ENCODE measurements at places on chromosomes 16 and 17. TPM values are rescaled to one million over a fixed set of nuclear protein-coding genes. Genes with fewer than 3 reads are reported as not detected.

- no peaks in the 10 kb centered on the region for H3K36me3 ChIP-seq
- no peak overlapping the region for H3K27ac ChIP-seq
- no peak for DNase-seq
- H3K27me3 ChIP-seq = no peaks in the 10 kb centered on the region
- H3K4me1 ChIP-seq = no peaks in the 10 kb centered on the region
Measured at GRCh38 chr16:57676553-57677085, 8.5 kb downstream of the ADGRG3 start.

GRCh38 chr17:75635610-75636202, 2.5 kb downstream of the SMIM5 start:
- peaks cover 6% of the 10 kb centered on the region for H3K36me3 ChIP-seq
- peak overlapping the region; percentile 69 for H3K27ac ChIP-seq
- no peaks in the 10 kb centered on the region for H3K27me3 ChIP-seq
- H3K4me1 ChIP-seq = peaks cover 46% of the 10 kb centered on the region
- DNase-seq = peak; percentile 25

- no peak overlapping the region for H3K27ac ChIP-seq
- peaks cover 66% of the 10 kb centered on the region for H3K27me3 ChIP-seq
- no peak overlapping the region for H3K4me3 ChIP-seq
- H3K36me3 ChIP-seq = no peaks in the 10 kb centered on the region
- no peak for DNase-seq
- peaks cover 15% of the 10 kb centered on the region for H3K4me1 ChIP-seq
Measured at GRCh38 chr16:89919535-89920406, 1.1 kb downstream of the MC1R start.

GRCh38 chr17:63564562-63564961, 14.3 kb downstream of the DCAF7 start:
- no peaks in the 10 kb centered on the region for H3K27me3 ChIP-seq
- DNase-seq = no peak
- no peaks in the 10 kb centered on the region for H3K36me3 ChIP-seq
- H3K27ac ChIP-seq = no peak overlapping the region
- peaks cover 5% of the 10 kb centered on the region for H3K4me1 ChIP-seq
- H3K4me3 ChIP-seq = no peak overlapping the region

DNA sequence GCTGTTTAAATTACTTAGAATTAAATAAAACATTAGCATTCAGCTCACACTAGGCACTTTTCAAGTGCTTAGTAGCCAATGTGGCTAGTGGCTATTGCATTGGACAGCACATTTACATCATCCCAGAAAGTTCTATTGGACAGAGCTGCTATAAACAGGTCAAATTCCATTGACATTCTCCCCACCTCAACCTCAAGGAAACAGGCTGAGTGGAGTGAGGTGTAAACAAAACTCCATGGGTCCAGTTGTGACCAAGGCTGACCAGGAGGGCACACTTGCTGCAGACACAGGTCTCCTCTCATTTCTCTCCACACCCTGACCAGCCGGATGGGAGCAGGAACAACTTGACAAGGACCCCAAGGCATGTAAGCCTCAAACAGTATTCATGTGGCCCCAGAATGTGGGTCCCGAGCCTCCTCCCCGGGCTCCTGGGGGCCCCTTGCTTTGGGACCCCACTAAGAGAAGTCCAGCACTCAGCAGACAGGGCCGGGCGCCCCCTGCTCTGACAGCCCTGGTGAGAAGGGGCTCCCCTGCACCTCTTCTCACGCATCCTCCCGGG, 488 bp downstream of the C17orf113 start:
- peaks cover 4% of the 10 kb centered on the region for H3K4me1 ChIP-seq
- H3K27ac ChIP-seq = peak overlapping the region; percentile 53
- DNase-seq = no peak
- H3K27me3 ChIP-seq = no peaks in the 10 kb centered on the region
- no peaks in the 10 kb centered on the region for H3K36me3 ChIP-seq
- H3K4me3 ChIP-seq = peak overlapping the region; percentile 85

DNA sequence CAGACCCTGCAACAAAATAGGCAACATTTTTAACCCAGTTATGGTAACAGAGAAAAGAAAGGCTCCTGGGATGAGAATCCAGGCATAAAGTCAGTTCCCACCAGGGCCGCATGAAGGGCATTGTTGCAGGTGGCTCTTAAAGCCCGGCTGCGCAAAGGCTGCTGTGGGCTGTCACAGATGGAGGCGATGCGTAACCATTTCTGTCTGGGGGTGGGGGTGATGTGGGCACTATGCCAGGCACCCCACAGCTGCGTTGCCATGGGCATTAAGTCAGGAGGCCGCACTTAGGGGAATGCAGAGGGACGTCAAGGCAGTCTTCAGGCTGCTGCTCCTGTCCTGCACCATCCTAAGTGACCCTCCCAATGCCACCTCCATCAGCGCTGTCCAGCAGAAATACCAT, 228.4 kb downstream of the CPPED1 start:
- H3K4me1 ChIP-seq = no peaks in the 10 kb centered on the region
- no peak for DNase-seq
- no peak overlapping the region for H3K4me3 ChIP-seq
- H3K27me3 ChIP-seq = no peaks in the 10 kb centered on the region
- no peaks in the 10 kb centered on the region for H3K36me3 ChIP-seq
- H3K27ac ChIP-seq = no peak overlapping the region

- no peak overlapping the region for H3K27ac ChIP-seq
- peaks cover 8% of the 10 kb centered on the region for H3K4me1 ChIP-seq
- DNase-seq = no peak
- H3K27me3 ChIP-seq = no peaks in the 10 kb centered on the region
- no peak overlapping the region for H3K4me3 ChIP-seq
- no peaks in the 10 kb centered on the region for H3K36me3 ChIP-seq
Measured at GRCh38 chr16:79609861-79610260, 9.3 kb upstream of the MAF start.

DNA sequence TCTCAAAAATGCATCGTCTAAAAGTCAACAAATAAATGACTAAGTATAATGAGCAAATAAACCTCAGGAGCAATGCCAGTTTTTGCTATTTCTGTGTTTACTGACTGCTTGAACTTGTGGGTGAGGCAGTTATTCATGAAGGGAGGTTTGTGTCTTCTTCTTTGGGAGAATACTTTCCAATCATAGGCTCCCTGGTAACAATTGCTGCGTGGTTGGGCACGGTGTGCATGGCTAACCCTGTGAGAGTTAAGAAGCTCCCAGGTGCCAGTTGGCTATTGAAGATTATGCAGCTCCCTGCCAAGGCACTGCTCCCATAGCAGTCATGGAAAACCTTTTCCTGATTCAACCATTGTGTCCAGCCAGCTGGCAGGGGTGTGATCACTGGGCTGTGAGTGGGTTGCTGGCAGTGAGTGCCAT, 775.9 kb upstream of the GOT2 start:
- no peak for DNase-seq
- H3K27ac ChIP-seq = no peak overlapping the region
- H3K4me3 ChIP-seq = no peak overlapping the region
- H3K4me1 ChIP-seq = no peaks in the 10 kb centered on the region
- no peaks in the 10 kb centered on the region for H3K27me3 ChIP-seq

DNA sequence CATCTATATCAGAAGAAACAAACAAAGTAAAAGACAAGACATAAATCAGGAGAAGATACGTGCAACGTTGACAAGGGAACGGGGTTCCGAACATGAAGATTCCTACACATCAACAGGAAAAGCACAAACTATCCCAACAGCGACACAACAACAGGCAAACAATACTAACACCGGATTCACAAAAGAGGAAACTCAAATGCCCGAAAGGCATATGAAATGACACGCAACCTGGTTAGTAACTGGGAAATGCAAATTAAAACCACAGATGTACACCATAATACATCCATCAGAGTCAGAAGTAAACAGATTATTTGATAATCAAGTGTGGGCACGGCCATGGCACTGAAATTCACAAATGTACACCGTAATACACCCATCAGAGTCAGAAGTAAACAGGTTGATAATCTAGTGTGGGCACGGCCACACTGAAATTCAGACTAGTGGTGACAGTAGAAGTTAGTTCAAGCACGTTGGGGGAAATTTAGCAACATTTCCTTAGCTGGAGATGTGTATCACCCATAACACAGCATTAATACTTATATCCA, 171.9 kb upstream of the RPH3AL start:
- H3K27ac ChIP-seq = no peak overlapping the region
- no peak for DNase-seq
- H3K4me1 ChIP-seq = no peaks in the 10 kb centered on the region

- peaks cover 42% of the 10 kb centered on the region for H3K36me3 ChIP-seq
- H3K27ac ChIP-seq = peak overlapping the region; percentile 98
- no peak for DNase-seq
Measured at GRCh38 chr17:32350666-32351418, 885 bp downstream of the ZNF207 start.

- no peak overlapping the region for H3K4me3 ChIP-seq
- H3K27ac ChIP-seq = no peak overlapping the region
- no peaks in the 10 kb centered on the region for H3K4me1 ChIP-seq
- H3K27me3 ChIP-seq = peaks cover 14% of the 10 kb centered on the region
- no peak for DNase-seq
- no peaks in the 10 kb centered on the region for H3K36me3 ChIP-seq
Measured at GRCh38 chr17:34624767-34625383, 45.5 kb downstream of the TMEM132E start.

DNA sequence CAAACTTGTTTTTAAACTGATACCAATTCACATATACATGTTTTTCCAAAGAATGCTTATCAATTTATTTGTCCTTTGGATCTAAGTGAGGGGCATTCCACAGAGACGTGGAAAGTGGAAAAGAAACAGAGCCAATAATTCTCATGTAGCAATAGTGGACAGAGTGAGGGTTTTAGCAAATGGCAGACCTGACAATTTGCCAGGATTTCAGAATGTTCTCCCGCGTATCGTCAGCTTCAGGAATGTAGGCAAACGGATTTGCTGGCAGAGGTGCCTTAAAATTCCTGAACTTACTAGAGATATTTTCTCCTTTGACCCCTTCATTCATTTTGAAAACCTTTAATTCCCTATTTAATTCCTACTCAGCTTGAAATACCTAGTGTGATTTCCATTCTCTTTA, 193.4 kb upstream of the CPHXL start:
- H3K4me3 ChIP-seq = no peak overlapping the region
- no peak for DNase-seq
- no peaks in the 10 kb centered on the region for H3K4me1 ChIP-seq
- no peaks in the 10 kb centered on the region for H3K27me3 ChIP-seq
- H3K36me3 ChIP-seq = no peaks in the 10 kb centered on the region
- no peak overlapping the region for H3K27ac ChIP-seq

DNA sequence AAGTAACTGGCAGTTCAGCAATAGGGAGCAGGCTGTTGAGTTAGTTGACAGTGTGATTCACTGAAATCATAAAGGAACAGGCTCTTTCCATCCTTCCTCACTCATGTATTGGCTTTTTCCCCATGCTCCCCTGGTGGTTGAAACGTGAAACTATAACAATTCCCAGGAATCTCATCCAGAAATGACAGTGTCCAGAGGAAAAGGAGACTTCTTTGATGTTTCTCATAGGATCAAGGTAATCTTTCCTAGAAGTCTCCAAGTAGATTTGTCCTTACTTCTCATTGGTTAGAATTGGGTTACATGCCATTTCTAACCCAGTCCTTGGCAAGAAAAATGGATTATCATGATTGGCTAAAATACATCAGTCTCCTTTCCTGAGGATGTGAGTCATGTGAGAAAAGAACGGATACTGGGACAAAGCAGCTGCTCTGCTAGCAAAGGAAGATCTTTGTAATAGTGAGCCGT, 14.4 kb downstream of the TTC19 start:
- peak overlapping the region; percentile 49 for H3K27ac ChIP-seq
- DNase-seq = no peak
- H3K36me3 ChIP-seq = peaks cover 81% of the 10 kb centered on the region
- peaks cover 15% of the 10 kb centered on the region for H3K4me1 ChIP-seq
- no peak overlapping the region for H3K4me3 ChIP-seq
- H3K27me3 ChIP-seq = no peaks in the 10 kb centered on the region

- no peaks in the 10 kb centered on the region for H3K36me3 ChIP-seq
- no peaks in the 10 kb centered on the region for H3K4me1 ChIP-seq
- no peak overlapping the region for H3K4me3 ChIP-seq
Measured at GRCh38 chr17:73104450-73104849, 12.0 kb upstream of the SLC39A11 start.

- no peaks in the 10 kb centered on the region for H3K27me3 ChIP-seq
- no peak overlapping the region for H3K27ac ChIP-seq
- no peaks in the 10 kb centered on the region for H3K36me3 ChIP-seq
- no peak overlapping the region for H3K4me3 ChIP-seq
- DNase-seq = no peak
Measured at GRCh38 chr16:9364721-9365369, 273.4 kb downstream of the HAPSTR1 start.

- H3K27me3 ChIP-seq = no peaks in the 10 kb centered on the region
- H3K36me3 ChIP-seq = no peaks in the 10 kb centered on the region
- peaks cover 17% of the 10 kb centered on the region for H3K4me1 ChIP-seq
- no peak for DNase-seq
- H3K27ac ChIP-seq = no peak overlapping the region
Measured at GRCh38 chr17:27499451-27500265, 43.4 kb downstream of the KSR1 start.

DNA sequence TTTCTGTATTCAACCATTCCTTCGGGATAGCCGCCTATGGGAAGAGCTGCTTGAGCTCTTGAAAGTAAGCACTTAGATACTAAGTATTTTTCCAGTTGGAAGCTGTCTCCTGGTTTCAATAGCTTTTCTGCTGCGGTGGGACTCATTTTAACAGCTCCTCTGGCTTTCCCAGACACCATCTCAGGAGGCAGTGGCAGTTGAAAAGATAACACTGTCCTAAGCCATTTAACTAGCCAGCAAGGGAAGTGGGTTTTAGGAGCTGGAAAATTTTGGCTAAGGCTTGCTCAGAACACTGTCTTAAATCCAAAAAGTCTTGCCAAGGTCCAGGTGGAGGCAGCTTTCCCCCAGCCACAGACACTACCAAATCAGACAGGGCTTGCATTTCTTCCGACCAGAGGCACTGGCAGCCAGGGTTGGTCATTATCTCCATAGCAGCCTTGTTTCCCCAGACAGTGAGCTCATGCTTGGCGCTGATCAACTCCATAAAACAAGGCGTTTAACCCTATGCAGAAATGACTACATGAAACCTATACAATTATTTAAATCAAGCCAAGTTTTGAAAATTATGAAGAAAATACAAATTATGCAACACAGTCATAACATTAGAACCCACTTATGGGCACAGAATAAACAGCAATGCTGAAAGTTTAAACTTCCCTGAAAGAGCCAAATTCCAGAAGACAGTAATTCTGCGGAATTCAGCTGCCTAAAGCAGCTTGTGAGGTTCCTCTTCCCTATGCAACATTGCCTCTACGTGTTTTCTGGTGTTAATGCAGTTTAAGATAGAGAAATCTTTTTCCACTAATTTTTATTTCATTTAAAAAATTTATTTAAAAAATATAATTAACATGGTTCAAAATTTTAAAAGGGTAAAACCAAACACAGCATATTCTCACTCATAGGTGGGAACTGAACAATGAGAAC, 25.0 kb downstream of the GABARAPL2 start:
- peak; percentile 50 for DNase-seq
- H3K4me1 ChIP-seq = peaks cover 3% of the 10 kb centered on the region
- H3K36me3 ChIP-seq = no peaks in the 10 kb centered on the region
- H3K4me3 ChIP-seq = no peak overlapping the region

GRCh38 chr17:21462237-21462636, 86.1 kb downstream of the KCNJ12 start:
- no peak for DNase-seq
- H3K36me3 ChIP-seq = no peaks in the 10 kb centered on the region
- no peak overlapping the region for H3K27ac ChIP-seq
- no peak overlapping the region for H3K4me3 ChIP-seq
- H3K27me3 ChIP-seq = no peaks in the 10 kb centered on the region
- H3K4me1 ChIP-seq = no peaks in the 10 kb centered on the region

- no peaks in the 10 kb centered on the region for H3K27me3 ChIP-seq
- DNase-seq = peak; percentile 60
- H3K36me3 ChIP-seq = no peaks in the 10 kb centered on the region
- H3K4me1 ChIP-seq = peaks cover 38% of the 10 kb centered on the region
Measured at GRCh38 chr16:25109643-25110042, 1.9 kb upstream of the LCMT1 start.

Gene TPPP3
- total RNA-seq = 29.9 TPM

Gene LRRC37A2
- total RNA-seq = 2.6 TPM

Gene TEDC2
- total RNA-seq = 0.61 TPM

Gene HOXB8
- total RNA-seq = not detected

Gene CD300E
- 0.21 TPM for total RNA-seq

Gene TM4SF5
- total RNA-seq = not detected
